Lung microvascular endothelial cell (primary cell): ENCODE measurements at places on chromosomes 4 and X. TPM values are rescaled to one million over a fixed set of nuclear protein-coding genes. Genes with fewer than 3 reads are reported as not detected.

The FAM13A gene
- total RNA-seq, result 0.44 and 0.60 TPM in 2 replicates

The NOX1 gene
- total RNA-seq, result not detected in 2 replicates

The EDNRA gene
- under 0.01 and 0.22 TPM in 2 replicates for total RNA-seq

The PPP1R2C gene
- not detected in 2 replicates for total RNA-seq

The TAF7L gene
- under 0.01 TPM in 1 of 2 replicates, not detected in the other for total RNA-seq

GRCh38 chrX:30751497-30751896 lies 98.3 kb downstream of the GK start:
- DNase-seq, result no peak

GRCh38 chr4:3239998-3240920 lies 8.7 kb upstream of the MSANTD1 start:
- DNase-seq, result no peak

GRCh38 chrX:7117587-7117986 lies 29.9 kb upstream of the STS start:
- DNase-seq, result no peak

- peak; percentile 66 for DNase-seq
Measured at GRCh38 chr4:38856524-38857337, at the start of gene TLR6. Gene TLR6 (minus strand): TSS chr4:38856817. CDS start chr4:38829473, 27,344 bp downstream.

DNA sequence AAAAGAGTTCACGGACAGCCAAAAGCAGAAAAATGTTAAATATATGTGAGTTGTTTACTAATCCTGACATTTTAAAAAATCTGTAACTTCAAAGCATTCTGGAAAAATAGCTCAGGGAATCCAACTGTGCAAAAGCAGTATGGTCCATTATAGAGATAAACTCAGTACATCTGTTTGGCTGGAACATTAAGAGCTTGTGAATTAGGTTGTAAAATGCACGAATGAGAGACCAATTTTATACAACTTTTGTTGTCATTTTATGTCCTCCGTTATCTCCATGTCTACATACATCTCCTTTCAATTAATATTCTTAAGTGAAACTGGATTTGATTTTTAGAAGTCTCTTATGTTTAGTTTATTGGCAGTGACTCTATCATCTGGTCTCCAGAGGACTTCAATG lies 367.0 kb upstream of the ATOH1 start:
- DNase-seq, result no peak

- DNase-seq, result no peak
Measured at GRCh38 chrX:44903830-44904530, 31.0 kb downstream of the KDM6A start.

DNA sequence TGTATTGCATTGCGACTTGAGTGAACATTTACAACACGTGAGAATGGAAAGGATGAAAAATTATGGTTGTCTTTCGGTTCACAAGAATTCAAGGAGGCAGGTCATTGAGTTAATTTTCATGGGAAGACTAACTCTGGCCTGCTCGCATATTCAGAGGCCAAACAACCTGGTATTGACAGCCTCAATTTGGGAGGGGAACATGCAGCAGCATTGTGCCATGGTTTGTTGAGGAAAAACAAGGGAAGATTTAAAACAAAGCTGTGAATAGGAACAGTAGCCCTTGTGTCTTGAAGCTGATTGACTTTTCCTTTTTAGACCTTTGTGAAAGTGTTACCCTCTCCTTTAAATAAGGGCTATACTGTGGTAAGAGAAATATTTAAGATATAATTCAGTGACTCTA lies 31.9 kb downstream of the FAT4 start:
- no peak for DNase-seq

- DNase-seq, result no peak
Measured at GRCh38 chr4:108417923-108418322, 202.5 kb upstream of the RPL34 start.

DNA sequence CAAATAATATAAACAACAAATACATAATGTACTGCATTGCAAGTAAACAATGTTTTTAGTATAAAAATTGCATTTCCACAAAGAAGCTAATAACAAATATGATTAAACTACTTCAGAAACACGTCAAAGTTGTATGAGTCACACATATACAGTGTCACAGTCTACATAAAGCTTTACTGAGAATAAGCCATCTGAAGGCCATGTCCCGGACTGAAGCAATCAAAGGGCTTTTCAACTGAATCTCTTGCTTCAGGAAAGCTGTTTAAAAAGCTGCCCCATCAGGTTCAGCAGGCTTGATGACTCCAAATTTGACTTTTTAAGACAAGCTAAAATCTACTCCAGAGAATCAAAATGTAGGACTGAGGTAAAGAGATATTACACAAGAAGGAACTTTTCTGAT lies 1476.8 kb downstream of the ADGRL3 start:
- no peak for DNase-seq

- DNase-seq, result no peak
Measured at GRCh38 chrX:153869473-153870287, 16.3 kb downstream of the L1CAM start.

- DNase-seq, result no peak
Measured at GRCh38 chr4:38313175-38313574, 350.8 kb upstream of the KLF3 start.

DNA sequence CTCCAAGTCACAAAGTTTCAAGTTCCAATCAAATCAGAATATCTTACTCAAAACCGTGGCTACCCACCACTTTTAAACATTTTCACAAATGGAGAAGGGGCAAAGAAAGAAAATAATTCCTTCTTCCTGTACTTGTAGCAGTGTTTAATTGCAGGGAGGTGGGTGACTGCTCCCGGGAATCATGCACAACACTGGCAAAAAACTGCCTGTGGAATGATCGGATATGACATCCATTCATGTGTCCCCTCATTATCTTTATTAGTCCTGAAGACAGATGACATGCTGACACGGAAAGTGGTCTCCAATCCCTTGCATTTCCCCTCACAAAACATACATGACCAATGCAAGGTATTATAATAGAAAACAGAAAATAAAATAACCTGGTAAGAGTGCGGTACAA lies 2.0 kb downstream of the TSPAN5 start:
- DNase-seq, result no peak

DNA sequence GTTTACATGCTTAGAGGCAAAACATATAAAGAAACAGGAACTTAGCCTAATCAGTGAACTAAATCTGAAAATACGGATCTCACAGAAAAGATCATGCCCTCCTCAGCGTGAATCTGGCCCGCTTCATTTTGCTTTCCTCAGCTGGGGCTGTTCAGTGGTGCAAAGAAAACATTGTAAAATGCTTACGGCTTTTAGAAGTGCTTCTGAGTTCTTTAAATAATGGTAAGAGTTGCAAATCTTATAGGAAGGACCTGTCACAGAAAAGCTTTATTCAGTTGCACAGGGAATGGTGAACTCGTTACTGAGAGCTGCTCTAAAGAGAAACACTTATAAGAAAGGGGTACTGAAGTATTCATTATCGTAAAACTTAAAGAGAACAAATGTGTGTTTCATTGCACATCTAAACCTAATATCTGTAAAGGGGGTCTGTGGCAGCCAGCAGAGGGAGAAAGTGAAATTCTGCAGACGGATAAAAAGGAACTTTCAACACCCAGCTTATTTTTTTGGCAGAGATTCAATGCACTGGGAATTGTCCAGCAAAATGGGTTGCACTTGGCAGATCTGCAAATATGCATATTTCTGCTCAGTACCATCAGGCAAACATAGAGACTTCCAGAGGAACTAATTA lies 139.2 kb upstream of the ANK2 start:
- DNase-seq, result peak; percentile 39
